CD8-positive, alpha-beta memory T cell (primary cell): ENCODE measurements at places on chromosomes 3 and 15.

DNA sequence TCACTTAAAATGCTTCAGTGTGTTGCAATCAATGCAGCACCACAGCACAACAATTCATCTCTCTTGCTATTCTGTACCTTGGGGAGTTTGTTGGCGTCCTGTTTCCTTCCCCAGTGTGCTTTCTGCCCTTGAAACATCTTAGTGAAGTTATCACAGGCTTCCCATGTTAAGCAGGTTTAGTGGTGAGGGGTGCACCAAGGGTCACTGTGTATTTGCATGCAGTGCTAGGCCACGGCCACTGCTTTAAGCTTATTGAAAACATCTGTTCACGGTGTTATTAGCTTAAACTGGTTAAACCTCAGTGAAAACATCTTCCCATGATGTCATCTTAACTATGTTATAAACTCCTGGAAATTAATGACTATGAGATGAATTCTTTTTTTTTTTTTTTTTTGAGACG lies 217.3 kb upstream of the GOLIM4 start:
- no peak for DNase-seq

DNA sequence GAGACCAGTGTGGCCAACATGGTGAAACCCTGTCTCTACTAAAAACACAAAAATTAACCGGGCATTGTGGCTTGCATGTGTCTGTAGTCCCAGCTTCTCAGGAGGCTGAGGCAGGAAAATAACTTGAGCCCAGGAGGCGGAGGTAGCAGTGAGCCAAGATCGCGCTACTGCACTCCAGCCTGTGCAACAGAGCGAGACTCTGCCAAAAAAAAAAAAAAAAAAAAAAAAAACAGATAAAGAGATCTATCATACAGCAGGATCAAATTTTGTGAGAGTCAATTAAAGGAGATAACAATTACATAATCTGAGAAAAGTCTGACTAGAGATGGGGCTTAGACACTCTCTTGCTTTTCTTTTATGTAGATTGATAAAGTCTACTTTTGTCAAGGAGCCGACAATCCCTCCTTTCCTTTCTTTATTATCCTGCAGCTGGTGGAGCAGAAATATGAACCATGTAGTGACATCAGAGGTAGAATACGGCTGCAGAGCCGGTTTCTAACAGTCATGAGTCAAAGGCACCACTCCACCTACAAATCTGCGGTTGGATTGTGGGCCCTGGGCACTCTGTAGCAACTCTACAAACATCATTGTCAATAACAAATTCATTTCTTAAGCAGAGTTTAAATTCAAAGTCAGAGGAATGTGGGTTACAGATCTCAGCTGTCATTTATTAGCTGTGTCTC lies 9.0 kb downstream of the C2CD4A start:
- DNase-seq = no peak

GRCh38 chr15:99473981-99474906 lies 91.5 kb upstream of the MEF2A start:
- DNase-seq = no peak

DNA sequence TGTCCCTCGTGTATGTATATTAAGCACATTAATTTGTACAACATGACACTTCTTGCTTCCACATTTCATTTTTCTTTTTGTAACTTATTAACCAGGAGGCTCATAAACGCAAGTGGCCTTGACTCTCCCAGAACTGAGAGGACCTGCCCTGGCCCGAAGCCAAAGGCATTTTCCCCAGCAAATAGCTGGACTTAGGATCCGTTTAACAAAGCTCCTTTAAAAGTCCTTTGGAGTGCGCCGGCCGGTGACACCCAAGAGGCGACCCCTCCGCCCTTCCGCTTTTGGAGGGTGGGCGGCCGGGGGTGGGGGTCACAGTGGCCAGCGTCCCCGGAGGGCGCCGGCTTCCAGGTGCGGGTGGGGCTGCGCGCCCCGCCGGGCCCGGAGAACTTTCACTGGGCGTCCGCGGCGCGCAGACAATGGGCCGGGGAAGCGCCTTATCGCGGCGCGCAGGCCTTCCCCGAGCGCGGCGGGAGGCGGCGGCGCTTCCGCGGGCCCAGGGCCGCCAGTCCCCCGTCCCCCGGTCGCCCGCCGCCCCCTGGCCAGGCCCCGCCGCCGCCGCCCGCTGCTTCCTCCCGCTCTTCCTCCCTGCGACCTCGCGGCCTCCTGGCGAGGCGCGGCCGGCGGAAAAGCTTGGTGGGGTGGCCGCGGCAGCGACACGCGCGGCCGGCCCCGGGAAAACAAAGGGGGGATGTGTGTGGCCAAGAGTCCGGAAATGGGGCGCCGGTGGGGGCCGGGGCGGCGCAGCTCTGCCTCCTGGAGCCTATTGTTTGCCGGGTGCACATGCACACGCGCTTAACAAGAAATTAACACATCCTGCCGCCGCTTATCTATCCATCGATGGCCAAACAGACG lies 613.4 kb downstream of the MCTP2 start:
- no peak for DNase-seq

GRCh38 chr3:120550546-120550945 lies 45.6 kb upstream of the NDUFB4 start:
- DNase-seq = no peak

DNA sequence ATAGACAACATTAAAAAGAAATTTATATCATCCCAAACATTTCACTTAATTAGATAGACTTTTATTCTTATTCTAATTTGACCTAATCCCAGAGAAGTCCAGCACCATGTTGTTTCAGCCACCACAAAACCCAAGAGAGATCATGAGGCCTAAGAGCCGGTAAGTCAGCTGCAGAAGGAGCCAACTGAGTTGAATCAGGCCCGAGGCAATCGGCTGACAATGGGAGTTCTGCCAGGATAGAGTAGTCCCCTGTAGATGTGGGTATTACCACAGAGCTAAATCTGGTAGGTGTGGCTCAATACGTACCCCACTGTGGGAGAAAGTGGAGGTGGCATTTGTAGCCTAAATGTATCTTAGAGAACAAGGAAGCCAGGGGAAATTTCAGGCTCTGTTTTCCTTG lies 49.7 kb upstream of the UMPS start:
- no peak for DNase-seq

DNA sequence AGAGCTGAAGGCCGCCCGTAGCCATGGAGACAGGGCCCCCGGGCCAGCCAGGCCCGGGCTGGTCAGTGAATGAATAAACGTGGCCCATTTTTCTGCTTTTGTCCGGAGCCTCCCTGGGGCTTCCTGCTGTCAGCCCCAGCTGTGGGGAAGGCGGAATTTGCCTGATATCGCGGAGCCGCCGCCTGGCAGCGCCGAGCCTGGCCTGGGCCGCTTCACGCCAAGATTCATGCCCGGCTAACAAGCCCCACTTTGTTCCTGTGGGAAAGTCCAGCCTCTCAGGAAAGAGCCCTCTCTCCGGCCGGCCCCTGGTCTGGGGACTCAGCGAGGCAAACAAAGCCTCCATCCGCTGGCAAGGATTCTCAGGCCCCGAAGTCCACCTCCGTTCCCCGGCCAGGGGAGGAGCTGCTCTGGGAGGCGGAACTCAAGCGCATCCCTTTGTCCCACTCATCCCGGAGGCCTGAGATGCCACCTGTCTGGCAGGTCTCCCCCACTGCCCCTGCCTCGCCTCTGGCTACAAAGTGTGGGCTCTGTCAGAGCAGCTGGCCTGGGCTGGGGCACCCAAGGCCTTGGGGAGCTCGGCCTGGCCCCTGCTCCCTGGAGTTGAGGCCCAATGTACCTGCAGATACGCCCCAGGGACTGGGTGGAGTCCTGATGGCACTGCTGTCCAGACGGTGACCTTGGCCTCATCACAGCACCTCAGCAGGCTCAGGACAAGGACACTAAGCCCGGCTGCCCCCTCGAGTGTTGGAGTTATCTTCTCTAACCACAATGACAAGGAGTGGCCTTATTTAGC lies 51.6 kb upstream of the SLC6A11 start:
- DNase-seq = no peak

DNA sequence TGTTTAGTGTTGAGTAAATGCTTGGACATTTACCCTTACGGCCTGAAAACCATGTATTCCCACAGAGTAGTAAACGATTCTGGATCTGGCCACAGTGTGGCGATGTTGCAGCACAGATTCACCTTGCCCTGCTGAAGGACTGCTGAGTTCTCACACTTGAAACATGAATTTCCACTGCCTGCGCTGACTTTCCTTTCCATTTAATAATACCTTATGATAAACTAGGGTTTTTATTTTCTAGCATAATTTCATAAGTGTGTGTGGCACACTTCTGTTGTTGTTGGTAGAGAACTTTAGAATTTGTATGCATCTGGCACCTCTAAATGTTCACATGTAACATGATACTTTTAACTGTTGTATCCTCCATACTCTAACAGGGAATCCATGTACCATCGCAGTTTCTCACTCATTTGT lies 53.9 kb downstream of the C3orf38 start:
- DNase-seq = peak; percentile 49

DNA sequence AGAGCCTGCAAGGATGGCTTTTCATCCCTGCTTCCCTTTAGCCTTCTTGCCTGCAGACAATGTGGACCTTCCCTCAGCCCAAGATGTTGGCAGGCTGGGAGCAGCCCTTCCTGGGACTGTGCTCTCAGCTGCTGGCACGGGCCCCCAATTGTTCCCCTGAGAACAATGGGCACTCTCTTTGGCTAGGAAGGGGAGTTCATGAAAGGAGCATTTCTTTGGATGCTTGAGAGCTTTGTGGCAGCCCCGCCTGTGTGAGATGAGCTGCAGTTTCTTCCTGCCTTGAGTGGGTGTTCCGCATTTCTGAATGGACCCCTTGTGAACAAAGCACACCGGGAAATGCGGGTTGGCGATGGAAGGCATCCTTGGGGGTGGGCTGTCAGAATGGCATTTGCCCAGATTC lies 35.0 kb upstream of the BSN start:
- DNase-seq = no peak

- DNase-seq = no peak
Measured at GRCh38 chr3:138474163-138474562, 39.7 kb downstream of the ESYT3 start.

DNA sequence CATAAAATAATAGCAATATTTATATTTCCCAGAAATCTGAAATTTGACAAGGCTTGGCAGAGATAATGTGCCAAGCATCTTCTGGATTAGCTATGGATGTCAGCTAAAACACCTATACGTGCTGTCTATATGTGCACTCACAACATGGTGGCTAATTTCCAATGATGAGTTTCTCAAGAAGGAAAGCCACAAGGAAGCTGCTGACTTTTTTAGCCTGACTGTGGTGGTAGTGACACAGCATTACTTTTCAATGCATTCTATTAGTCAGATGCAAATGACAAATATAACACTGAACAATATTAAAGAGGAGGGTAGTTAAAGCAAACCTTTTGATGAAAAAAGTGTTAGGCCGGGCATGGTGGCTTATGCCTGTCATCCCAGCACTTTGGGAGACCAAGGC lies 101.7 kb upstream of the CCDC54 start:
- no peak for DNase-seq

DNA sequence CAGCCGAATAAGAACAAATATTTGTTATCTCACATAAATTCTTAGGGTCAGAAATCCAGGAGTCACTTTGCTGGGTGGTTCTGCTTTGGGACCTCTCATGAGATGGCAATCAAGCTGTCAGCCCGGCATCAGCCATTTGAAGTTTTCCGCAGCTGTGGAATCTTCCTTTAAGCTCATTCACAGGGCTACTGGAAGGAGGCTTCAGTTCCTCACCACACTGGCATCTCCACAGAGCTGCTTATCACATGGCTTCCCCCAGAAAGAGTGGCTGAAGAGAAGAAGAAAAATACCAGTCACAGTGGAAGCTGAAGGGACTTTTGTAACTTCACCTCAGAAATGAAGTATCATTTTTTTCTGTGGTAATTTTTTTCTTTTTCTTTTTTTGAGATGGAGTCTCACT lies 267.7 kb downstream of the CHL1 start:
- DNase-seq = no peak

DNA sequence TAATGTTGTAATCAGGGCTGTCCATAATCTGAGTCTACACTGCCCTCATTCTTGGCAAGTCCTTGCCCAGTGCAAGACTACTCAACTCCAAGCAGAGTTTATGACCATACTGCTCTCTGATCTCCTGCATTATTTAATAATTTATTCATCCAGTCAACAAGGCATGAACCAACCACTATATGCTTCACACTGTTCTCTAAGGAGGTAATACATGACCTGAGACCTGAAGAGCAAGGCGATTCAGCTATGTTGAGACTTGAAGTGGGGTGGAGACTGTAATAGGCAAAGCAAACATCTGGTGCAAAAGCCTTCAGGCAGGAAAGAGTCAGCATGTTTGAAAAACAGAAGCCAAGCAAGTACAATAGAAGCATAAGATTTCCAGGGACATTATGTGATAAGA lies 1362.8 kb downstream of the ROBO2 start:
- no peak for DNase-seq

DNA sequence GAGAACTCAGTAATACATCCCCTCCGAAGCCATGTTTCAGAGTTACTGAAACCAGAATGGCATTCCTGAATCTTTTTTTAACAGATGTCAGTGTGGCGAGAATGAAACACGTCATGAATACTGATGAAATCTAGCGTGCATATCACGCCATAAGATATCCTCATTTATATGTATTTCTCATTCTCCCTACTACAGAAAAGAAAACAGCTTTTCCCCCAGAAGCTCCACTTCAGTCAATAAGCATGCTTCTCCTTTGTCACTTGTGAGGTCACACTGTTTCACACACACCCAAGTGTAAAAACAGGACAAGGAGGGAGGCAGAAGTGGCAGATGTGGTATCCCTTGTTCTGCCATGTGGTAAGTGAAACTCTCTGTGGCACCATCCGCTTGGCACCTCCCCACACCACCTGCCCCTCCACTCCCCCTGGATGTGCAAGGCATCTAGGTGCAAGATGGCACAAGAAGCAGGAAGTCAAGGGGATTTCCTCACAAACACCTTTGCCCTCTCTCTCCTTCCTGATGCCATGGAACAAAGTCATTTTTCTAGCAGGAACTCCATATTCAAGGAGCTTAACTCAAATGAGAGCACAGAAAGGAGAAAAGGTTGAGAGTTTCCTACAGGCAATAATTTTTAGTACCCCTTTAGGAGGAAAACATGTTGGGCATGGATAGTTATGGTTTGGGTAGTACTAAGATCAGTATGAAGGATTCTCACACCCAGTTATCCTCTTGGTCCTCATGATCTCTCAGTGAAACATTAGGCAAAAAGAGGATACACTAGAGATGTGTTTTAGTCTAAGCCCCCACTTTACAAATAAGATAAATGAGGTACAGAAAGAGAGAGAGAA lies 47.5 kb upstream of the FRMD4B start:
- DNase-seq = no peak

DNA sequence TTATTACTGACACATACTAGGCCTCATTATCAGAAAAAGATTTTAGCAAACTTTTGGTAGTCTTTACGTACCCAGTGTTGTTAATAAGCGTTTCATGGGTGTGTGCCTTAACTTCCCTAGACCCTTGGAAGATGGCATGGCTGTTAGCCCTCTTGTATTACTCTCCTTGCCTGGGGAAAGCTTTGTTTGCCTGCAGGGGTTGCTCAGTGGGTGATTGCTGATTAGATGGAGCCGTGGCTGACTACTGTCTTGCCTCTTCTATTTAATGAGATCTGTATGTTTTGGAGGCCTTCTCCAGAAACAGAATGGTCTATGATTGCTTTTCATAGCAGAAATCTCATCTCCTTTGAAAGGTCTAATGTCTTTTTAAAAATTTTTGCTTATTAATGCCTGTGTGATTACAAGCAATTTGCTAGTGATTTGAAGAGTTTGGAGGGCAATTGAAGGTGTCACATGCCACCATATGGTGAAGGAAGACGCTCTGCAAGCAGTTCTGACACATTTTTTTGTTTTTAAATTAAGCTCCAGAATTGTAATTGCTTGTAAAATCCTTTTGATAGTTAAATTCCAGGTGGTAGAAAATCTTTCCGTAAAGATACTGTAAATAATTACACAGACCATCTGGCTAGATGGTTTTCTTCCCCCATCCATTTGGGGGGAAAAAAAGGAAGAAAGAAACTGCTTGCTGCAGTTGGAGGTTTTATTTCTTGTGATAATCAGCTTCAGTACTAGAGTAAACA lies 11.4 kb upstream of the C3orf20 start:
- DNase-seq = no peak
